ENCODE measurements at places on chromosomes 6 and 20.

DNA sequence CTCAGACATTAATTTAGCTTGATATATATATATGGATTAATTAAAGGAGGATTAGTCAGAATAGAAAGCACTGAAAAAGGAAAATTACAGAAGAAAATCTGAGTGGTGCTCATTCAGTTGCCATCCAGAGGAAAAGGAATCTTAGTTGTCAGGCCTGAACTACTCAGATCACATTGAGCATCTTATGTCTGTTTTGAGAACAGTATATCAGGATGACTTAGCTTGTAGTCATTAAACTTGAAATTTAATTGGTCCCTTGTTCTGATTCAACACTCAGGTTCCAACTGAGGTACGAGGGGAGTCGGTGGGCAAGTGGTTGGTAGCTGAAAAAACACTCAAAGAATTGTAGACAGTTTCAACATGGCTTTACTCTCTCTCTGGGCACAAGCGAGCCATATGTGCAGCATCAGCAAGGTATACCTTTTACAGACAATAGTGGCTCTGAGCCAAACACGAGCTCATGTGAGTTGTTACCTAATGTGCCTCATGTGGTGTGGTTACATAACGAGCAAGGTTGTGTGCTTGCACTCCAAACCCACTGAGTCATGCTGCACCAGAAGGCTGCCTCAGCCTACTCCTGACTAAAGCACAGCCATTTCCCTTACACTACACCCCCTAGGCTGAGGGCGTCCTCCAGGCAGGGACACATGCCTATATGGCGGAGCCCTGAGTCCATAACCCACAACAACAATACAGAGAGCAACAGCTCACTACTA, 73.0 kb upstream of the HMGN3 start:
- DNase-seq = no peak

DNA sequence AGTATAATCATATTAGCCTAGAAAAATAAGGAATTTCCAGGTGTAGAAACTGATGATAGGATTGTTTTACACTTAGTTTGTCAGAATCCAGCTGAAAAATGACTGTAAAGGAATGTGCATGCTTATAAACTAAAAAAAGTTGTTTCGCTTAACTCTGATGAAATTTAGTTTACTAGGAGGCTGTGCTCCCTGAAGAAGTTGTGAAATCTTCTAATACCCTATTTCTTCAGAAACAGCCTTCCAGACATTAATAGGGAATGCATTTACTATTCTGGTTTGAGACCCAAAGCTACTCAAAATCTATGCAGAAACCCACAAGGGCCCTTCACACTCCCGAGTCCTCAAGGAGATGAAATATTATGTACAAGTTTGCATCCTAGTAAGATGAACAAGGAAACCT, 105.5 kb upstream of the SSTR4 start:
- DNase-seq = no peak

GRCh38 chr6:158188591-158188990, 20.4 kb downstream of the GTF2H5 start:
- DNase-seq = peak; percentile 68

DNA sequence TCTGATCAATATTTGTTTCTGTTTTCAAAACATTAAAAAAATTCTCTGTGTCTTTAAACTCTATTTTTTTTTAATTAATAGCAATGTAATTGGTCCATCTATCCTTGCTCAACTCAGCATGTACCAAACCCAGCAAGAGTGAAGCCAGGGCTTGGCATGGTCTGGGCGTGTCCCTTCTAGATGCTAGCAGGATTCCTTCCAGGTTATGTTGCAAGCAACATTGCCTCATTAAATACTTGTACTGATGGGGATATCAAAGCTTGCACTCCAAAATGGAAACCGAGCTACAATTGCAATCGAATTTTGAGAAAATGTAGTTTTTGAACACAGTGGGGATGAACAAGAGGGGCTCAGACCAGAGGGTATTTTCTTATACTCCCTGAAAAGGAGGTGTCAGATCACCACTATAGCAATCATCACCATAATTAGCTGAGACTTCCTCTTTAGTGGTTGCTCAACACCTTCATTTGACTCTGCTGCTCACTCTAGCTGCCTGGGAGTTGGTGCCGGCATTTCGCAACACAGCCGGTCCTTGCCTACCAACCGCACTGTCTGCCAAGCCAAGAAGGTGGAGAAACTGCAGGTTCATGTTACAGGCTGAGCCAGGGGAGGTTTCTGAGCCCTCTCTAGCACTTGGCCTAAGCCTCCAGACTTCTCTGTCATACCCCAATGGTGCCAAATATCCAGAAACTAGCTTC, 67.8 kb upstream of the RALGAPA2 start:
- peak; percentile 17 for DNase-seq

- DNase-seq = peak; percentile 13
These were observed 61.6 kb downstream of the MDGA1 start for GRCh38 chr6:37636116-37636515.
